ENCODE measurements at places on chromosomes 2 and 18.

- ATAC-seq: no peak
These were observed 176.6 kb downstream of the KLHL29 start for GRCh38 chr2:23561544-23561943.

DNA sequence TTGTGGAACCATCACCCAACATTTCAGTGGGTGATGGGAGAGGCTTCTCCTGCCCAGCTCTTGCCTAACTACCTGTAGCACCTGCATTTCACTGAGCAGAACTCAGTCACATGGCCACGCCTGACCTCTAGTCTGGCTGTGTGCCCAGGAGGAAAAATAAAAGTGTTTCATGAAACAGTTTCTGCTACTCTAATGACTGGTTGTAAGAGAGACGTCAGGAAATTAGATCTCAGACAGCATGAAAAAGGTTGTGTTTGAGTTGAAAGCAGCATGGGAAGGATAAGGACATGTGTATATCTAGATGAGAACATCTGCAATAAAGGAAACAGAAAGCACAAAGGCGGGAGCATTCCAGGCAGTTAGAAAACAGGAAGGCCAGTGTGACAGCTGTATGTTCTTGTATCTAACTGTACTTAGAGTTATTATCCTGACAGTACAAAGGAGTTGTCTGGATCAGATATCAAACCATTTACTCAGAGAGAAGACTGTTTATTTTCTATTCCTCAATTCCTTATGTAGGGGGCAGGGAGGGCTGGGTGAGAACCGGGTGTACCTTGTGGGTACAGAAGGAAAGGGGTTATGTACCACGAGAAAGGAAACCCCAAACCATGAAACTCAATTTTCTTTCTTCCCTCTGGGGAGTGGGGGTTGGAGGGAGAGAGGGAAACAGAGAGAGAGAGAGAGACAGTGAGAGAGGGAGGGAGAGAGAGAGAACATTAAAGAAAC lies 307.4 kb upstream of the VWC2L start:
- ATAC-seq: no peak

DNA sequence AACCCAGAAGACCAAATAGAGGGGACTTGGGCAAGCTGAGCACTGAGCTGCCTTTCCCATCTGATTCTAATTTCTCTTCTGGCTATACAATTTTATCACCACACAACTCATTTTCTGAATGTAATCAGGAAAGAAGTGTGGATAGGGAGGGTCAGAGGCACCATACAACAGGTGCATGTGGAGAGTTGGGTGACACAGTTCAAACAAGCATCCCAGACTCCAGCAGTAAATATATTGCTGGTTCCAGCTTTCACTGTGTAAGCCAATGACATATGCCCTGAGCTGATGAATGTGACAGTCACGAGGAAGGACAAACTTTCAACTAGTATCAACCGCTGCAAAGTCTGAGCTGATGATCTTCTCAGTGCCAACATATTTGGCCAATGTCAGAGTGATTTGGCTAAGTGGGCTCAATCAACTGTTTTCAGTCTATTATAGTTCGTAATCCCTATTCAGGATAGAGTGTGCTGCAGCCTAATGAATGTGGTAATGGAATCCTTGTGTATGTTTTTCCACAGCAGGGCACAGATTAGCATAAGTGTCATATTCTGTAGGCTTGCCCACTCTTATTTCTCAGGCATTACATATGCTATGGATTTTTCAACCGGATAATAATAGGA lies 109.9 kb upstream of the MEIS1 start:
- ATAC-seq: no peak

DNA sequence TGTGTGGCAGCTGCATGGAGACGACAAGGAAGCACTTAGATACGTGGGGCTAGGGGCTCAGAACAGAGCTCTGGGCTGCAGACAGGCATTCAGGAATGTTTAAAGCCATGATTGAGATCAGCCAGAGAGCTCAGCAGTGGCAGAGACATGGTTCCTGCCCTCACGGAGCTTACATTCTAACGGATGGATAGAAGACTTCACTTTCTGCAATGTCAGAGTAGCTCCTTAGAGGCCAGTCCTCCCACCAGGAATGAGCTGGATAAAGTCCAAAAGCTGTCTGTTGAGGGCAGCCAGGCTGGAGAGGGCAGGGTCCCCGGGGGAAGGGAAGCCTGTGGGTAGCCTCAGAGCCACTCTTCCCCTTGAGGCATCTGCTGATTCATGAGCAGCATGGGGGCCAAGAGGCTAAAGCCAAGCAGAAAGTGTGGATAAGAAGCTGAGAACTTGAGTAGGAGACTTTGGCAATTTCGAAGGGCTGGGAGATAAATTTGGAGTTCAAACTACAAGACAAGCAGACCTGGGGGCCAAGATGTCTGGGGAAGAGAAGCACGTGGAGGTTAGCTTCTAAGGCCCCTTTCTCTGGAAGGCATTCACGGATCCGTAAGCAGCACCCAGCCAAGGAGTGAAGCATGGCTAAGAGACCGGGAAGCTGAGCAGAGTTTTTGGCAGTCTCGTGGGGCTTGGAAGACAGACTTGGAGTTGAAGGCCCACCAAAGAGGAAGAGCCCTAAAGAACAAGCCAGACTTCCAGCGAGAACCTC lies 9.7 kb upstream of the CIB4 start:
- no peak for ATAC-seq

GRCh38 chr2:144513388-144514101 lies 6.4 kb downstream of the ZEB2 start:
- ATAC-seq: no peak

GRCh38 chr2:199659207-199659606 lies 191.8 kb downstream of the FTCDNL1 start:
- no peak for ATAC-seq

DNA sequence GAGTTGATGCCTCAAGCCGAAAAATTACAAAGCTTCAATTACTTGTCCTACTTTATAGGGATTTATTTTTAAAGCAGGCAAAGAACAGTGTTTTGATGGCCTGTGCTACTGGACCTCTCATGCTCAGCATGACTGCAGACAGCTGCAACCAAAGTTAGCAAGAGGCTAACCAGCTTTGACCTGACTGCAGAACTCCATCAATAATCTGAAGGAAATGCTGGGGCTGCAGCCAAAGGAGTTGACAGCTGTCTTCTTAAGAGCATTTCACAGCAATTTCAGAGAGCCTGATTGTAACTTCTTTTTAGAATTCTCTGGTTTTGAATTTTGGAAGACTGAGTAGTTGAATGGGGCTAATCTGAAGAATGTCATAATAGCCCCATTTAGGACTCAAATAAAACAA lies 46.5 kb upstream of the SESTD1 start:
- ATAC-seq: no peak

DNA sequence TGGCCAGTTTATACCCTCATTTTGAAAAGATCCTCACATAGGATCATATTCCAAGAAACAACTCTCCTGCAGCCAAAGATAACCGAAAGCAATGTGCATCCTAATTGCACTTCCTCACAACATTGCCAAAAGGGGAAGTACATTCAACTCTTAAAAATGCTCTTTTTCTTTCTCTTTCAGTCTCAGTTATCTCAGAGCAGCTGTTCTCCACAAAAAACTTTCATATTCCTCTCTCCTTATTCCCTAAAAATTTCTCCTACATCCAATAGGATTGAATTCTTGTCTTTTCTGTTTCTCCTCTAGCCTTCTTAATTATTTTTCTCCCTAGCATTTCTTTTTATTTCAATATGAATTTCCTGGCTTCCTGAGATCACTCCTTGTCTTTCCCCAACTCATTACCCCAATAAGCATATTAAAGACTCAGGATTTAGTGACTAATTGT lies 7.4 kb upstream of the VRK2 start:
- peak; percentile 62 for ATAC-seq

DNA sequence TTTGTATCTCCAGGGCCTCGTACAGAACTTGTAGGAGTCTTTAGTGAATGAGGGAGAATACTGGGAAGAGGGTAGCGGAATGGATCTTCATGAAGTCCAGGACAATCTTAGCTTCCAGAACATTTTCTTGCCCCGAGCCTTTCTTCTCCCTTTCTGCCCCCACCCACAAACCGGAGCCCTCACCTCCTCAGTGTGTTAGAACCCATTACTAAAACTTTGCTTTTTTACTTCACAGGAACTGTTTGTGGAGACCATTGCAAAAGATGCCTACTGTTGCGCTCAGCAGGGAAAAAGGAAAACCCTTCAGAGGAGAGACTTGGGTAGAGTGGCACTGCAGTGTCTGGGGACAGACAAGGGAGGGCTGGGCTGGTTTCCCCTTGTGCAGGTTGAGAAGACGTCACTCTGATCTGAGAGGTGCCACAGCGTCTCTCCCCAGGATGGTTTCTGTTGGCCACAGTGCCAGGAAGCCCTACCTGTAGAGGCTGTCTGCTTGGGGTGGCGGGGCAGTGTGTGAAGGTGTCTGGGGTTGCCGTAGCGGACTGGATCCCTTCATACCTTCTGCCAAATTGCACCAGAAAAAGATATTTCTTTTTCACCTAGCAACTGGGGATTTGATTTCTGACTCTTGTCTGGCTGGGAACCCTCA lies 786 bp downstream of the POLE4 start:
- ATAC-seq: no peak

DNA sequence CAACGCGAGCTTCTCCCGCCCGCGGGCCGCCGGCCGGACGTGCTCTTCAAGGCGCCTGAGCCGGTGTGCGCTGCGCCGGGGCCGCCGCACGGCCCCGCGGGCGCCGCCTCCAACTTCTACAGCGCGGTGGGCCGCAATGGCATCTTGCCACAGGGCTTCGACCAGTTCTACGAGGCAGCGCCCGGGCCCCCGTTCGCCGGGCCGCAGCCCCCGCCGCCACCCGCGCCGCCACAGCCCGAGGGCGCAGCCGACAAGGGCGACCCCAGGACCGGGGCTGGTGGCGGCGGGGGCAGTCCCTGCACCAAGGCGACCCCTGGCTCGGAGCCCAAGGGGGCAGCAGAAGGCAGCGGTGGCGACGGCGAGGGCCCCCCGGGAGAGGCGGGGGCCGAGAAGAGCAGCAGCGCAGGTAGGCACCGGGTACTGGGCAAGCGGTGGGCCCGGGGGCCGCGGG lies 676 bp downstream of the HOXD11 start:
- ATAC-seq: no peak

GRCh38 chr18:35912332-35912731 lies 60.1 kb upstream of the RMP24 start:
- no peak for ATAC-seq

GRCh38 chr2:132974467-132975095 lies 304.6 kb upstream of the LYPD1 start:
- no peak for ATAC-seq

- ATAC-seq: peak; percentile 59
These were observed 34.7 kb downstream of the PTPN18 start for GRCh38 chr2:130390460-130391057.

DNA sequence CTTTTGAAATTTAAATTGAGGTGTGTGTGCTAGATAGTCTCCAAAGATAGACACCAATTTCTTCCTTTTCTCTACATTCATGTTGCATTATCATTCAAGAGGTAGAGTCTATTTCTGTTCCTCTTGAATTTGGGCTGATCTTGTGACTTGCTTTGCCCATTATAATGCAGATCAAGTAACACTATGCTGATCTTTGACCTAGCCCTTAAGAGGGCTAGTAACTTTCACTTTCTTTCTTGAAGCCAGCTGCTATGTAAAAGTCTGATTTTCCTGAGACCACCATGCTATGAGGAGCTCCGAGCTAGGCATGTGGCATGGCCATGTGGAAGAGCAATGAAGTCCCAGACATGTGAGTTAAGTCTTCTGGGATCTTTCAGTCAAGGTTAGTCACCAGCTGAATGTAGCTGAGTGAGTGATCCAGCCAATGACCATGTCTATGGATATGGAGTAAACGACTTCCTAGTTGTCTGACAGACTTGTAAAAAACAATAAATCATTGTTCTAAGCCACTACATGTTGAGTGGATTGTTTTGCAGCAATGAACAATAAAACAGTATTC lies 189.4 kb upstream of the CWC22 start:
- ATAC-seq: no peak

DNA sequence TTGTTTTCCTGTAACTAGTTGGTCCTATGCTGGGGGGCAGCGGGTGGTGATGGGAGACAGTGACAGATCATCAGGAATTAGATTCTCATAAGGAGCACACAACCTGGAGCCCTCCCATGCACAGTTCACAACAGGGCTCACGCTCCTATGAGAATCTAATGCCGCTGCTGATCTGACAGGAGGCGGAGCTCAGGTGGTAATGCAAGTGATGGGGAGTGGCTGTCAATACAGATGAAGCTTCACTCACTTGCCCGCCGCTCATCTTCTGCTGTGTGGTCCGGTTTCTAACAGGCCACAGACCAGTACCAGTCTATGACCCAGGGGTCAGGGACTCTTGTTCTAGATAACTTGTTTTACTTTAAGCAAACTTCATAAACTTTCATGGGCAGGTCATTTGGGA lies 205.3 kb upstream of the SLC14A2 start:
- ATAC-seq: no peak

DNA sequence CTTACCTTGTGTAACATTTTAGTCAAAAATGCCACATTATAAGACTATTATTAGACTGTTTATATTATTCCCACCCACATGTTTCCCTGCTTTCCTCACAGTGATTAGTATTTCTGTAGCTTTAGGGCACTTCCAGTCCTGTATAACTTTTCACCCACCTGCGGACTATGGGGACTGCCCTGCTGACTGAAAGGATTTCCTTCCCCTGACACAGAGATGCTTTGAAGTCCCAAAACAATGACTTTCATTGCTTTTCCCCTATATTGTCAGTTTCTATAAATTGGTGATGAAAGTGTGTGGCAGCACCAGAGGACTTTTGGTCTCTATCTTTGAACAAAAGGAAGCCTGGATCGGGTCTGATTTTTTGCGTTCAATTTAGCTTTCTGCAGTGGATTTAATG lies 59.0 kb upstream of the OTX1 start:
- ATAC-seq: no peak

DNA sequence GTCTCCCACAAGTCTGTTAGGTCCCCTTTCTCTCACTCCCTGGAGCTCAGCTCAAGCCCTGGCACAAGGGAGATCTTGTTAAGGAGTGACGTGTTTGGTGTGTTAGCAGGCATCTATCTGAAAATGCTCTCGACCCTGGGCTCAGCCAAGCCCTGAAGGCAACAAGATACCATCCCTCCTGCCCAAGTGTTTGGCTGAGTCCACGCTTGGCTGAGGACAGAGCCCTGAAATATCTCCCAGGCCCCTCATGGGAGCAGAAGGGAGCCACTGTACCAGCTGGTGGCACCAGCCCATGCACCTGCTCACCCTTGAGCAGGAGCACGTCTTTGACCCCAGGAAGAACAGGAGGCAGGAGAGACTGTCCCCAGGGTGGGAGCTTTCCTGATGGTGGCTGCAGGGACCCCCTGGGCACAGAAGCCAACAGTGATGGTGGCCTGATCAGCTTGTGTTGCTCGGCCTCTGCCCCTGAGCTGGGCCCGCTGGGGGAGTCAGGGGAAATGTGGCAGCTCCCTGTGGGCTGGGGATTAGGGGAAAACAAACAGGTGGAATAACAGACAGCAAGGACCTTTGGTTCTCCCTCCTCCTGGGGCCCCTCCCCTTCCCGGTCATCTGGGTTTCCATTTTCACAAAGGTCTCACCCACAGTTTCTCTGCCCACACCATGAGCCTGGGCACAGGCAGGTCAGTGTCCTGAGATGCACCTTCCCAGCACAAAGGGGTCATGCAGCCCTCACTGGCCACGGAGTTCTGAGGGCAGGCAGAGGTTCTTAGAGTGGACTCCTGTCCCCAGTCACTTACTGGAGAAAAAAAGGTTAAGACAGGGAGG lies 91.6 kb downstream of the RHOB start:
- no peak for ATAC-seq

- no peak for ATAC-seq
These were observed 80.4 kb downstream of the MYO3B start for GRCh38 chr2:170258382-170258781.

GRCh38 chr2:19695706-19696105 lies 206.1 kb downstream of the TTC32 start:
- no peak for ATAC-seq
